IPS DF 6.9 (cell line): ENCODE measurements at places on chromosomes 7 and 10.

- no peaks in the 10 kb centered on the region for H3K27me3 ChIP-seq
- DNase-seq: no peak
Measured at GRCh38 chr10:110802551-110803238, 69.0 kb upstream of the PDCD4 start.

DNA sequence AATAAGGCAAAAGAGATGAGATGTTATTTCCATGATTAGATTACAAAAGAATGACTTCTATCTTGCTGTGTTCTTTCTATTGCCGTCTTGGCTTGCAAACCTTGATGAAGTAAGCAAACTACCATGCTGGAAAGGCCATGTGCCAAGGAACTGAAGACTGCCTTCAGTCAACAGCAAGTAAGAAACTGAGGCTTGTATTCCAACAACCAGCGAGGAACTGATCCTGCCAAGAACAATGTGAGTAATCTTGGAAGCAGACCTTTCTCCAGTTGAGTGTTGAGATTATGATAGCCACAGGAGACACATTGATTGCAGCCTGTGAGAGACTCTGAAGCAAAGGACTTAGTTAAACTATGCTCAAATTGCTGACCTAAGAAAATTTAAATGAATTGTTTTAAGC is 164.6 kb upstream of the GRM3 start:
- H3K4me3 ChIP-seq: no peak overlapping the region
- no peaks in the 10 kb centered on the region for H3K4me1 ChIP-seq
- no peaks in the 10 kb centered on the region for H3K36me3 ChIP-seq
- H3K27ac ChIP-seq: no peak overlapping the region
- no peak for DNase-seq

DNA sequence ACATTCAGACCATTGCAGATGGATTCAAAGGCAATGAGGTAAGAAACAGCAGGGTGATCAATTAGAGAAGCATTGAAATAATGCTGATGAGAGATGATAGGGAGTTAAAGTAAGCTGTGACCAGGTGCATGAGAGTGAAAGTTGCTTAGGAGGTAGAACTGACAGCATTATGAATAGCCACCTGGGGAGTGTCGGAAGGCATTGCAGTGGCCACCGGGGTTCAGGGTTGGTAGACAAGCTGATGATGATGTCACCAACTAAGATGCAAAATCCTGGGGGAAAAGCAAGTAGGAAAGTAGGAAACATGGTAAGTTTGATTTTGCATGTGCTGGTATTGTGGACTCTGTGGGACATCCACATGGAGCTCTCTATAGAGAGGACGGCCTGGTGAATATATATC is 211.9 kb upstream of the ETV1 start:
- DNase-seq: no peak
- no peaks in the 10 kb centered on the region for H3K4me1 ChIP-seq
- H3K4me3 ChIP-seq: no peak overlapping the region
- no peaks in the 10 kb centered on the region for H3K27me3 ChIP-seq
- H3K36me3 ChIP-seq: no peaks in the 10 kb centered on the region
- no peak overlapping the region for H3K27ac ChIP-seq

DNA sequence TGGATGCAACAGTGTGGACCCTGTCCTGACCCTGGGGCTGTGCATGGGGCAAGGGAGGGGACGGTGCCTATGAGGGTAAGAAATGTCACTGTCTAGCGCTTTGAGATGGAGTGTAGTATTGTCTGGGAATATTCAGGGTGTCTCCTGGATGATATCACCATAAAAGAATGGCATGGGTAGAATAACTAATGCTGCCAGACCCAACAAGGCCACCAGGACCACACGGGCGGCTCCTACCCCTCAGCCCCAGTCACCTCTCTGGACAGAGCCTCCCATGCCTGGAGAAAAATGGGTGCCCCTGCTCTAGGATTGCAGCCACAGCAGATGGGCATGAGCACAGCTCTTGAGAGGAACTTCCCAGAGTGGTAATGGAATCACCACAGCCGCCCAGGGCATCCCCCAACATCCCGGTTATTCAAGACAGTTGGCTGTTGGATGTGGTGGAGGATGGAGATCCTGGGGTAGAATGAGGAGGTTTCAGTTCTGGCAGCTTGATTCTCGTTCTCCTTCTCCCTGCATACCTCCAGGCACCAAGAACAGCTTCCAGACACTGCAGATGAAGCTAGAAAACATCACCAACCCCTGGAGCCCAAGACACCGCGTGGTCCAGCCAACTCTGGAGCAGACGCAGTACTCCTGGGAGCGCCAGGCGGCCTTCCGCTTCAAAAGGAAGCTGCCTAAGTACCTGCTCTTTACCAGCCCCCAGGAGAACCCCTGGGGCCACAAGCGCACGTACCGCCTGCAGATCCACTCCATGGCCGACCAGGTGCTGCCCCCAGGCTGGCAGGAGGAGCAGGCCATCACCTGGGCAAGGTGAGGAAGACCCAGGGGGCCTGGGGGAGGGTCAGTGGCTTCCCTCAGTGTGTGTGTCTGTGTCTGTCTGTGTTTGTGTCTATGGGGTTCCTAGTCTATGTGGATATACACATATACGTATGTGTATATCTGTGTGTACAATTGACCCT is 6.2 kb downstream of the AOC1 start:
- no peaks in the 10 kb centered on the region for H3K36me3 ChIP-seq
- no peaks in the 10 kb centered on the region for H3K27me3 ChIP-seq
- H3K4me3 ChIP-seq: no peak overlapping the region
- no peak for DNase-seq
- H3K4me1 ChIP-seq: no peaks in the 10 kb centered on the region

GRCh38 chr10:103845972-103846371 is 9.4 kb downstream of the SH3PXD2A start:
- H3K36me3 ChIP-seq: no peaks in the 10 kb centered on the region
- H3K27ac ChIP-seq: no peak overlapping the region
- peaks cover 3% of the 10 kb centered on the region; the same call in 1 of the 2 replicates for H3K4me1 ChIP-seq

GRCh38 chr7:65463184-65463583 is 89.5 kb downstream of the ZNF92 start:
- H3K27ac ChIP-seq: no peak overlapping the region
- H3K36me3 ChIP-seq: no peaks in the 10 kb centered on the region
- DNase-seq: no peak
- no peaks in the 10 kb centered on the region for H3K4me1 ChIP-seq
- no peaks in the 10 kb centered on the region for H3K27me3 ChIP-seq
- H3K4me3 ChIP-seq: no peak overlapping the region

- H3K36me3 ChIP-seq: no peaks in the 10 kb centered on the region
- no peaks in the 10 kb centered on the region for H3K27me3 ChIP-seq
- peaks cover 1% of the 10 kb centered on the region; the same call in 1 of the 2 replicates for H3K4me1 ChIP-seq
- no peak for DNase-seq
Measured at GRCh38 chr10:3619241-3619640, 165.8 kb downstream of the KLF6 start.

DNA sequence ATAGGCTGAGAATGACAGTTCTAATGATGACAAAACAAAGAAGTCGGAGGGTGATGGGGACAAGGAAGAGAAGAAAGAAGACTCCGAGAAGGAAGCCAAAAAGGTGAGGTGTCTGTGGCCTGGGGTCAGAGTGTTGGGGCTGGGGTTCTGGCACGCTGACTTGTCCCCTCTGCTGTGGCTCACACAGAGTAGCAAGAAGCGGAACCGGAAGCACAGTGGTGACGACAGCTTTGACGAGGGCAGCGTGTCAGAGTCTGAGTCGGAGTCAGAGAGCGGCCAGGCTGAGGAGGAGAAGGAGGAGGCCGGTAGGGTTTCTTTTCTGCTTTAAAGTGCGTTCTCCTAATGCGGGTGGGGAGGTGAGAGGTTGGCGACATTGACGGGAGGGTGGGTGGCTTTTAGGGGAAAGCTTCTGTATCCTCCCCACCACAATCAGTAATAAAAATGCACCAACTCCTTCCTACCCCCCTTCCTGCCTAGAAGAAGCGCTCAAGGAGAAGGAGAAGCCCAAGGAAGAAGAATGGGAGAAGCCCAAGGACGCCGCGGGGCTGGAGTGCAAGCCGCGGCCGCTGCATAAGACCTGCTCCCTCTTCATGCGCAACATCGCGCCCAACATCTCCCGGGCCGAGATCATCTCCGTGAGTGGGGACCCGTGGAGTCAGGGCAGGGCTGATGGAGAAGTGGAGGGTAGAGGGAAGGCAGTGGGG is 4.6 kb downstream of the UFSP1 start:
- no peak overlapping the region for H3K4me3 ChIP-seq
- no peak for DNase-seq
- peaks cover 2% of the 10 kb centered on the region; the same call in 1 of the 2 replicates for H3K4me1 ChIP-seq
- H3K27ac ChIP-seq: no peak overlapping the region

- H3K36me3 ChIP-seq: no peaks in the 10 kb centered on the region
- H3K27me3 ChIP-seq: no peaks in the 10 kb centered on the region
- H3K4me1 ChIP-seq: peaks cover 1% of the 10 kb centered on the region; the same call in 1 of the 2 replicates
- DNase-seq: no peak
- no peak overlapping the region for H3K27ac ChIP-seq
Measured at GRCh38 chr10:45278860-45279498, 36.4 kb downstream of the OR13A1 start.

DNA sequence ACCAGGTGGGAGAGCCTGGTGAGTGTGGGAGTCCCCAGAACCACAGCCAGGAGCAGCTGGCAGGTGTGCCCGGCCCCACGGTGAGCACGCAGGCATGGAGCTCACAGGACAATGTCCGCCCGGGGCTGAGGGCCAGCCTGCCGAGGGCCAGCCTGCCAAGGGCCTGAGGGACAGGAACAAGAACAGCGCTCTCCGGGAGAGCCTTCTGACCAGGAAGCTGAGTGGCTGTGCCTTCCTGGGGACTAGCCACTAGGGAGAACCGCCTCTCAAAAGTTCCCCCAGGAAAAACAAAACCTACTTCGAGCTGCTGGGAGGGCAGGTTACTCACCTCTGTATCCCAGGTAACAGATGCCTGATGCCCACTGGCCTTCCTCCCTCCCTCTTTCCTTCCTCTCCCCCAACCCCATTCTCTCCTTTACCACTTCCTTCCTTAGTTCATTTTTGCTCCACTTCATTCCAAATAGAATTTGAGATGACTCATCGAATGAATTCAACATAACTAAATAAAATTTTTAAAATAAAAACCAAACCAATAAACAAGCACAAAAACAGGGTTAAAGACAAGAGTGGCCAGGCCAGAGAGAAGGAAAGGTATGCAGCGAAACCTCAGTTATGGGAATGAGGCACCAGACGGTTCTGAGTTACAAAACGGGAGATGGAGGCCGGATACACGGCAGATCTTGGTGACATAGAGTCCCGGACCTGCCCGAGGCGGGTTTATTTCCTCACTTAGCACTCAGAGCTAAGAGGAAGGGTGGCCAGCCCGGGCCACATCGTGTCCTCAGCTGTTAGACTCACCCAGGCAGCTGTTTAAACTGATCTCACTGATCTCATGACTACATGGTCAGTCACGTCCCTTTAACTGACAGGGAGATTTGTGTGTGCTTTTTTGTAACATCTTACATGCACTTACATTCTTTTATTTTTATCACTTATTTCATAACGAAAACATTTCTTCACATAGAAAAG is 128.5 kb downstream of the TNS3 start:
- H3K27ac ChIP-seq: no peak overlapping the region
- no peak overlapping the region for H3K4me3 ChIP-seq
- DNase-seq: no peak
- H3K36me3 ChIP-seq: no peaks in the 10 kb centered on the region
- H3K4me1 ChIP-seq: 0 out of 2 replicates have a peak, but pooled peaks cover 2% of the 10 kb centered on the region

DNA sequence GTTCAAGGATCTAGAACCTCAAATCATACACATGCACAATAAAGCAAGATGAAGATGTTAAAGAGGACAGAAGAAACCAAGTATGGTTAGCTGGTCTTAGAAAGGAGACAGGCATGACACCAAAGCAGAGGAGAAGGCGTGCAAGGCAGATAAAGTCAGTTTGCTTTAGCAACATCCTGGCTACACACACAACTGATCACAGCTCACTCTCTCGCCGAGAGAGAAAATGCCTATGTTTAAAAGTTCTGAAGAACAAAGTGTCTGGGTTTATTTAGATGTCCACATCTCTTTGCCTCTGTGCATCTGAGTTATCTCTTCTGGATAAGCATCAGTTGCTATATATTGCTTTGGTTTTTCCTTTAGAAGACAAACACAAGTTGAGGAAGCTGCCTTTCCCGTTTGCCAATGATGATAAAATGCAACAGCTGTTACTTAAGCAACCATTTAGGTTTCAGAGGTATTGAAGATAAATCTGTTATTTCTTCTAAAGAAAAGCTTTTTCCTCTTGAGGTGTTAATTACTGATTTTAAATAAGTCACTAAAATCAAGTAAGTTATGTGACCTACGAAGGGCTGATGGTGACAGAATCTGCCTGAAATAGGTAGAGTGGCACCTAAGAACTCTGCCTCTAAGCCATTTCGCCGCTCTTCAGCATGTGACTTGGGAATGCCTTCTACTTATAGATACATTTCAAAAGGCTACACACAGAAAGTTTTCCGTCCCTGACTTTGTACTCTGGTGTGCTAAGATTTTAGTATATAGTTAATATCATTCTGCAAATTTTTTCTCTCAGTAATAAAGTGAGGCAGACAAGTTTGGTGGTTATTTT is 146.2 kb upstream of the ASAH2 start:
- DNase-seq: no peak
- no peaks in the 10 kb centered on the region for H3K27me3 ChIP-seq
- H3K36me3 ChIP-seq: no peaks in the 10 kb centered on the region
